Central memory CD8-positive, alpha-beta T cell (primary cell): ENCODE measurements at places on chromosomes 7 and 10.

- DNase-seq: no peak
Measured at GRCh38 chr7:128065872-128066271, 34.6 kb upstream of the LRRC4 start.

GRCh38 chr7:116953906-116954838, 871 bp downstream of the ST7 start:
- DNase-seq: peak; percentile 22

- DNase-seq: no peak
Measured at GRCh38 chr10:122143238-122143841, 127.8 kb upstream of the BTBD16 start.

DNA sequence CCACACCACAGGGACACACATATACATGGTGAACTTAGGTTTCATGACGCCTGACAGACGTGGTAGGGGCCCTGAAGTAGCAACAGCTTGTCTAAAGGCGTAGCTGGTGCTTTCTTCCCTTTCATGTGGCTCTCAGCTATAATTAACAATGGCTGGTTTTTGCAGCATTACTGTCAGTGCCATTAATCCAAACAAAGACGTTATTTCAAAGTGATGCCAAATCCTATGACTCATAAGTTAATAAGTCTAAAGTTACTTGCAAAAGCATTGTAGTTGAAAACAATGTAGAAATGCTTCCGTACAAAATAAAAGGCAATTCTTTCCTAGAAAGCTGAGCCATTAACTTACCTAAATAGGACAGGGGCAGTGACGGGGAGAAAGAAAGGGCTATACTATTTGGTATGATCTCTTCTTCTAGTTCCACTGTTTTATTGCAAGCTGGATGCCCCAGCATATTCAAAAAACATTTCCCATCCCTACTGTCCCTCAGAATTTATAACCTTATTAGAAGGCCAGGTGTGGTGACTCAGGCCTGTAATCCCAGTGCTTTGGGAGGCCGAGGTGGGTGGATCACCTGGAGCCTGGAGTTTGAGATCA, 105.4 kb downstream of the ODAD2 start:
- DNase-seq: no peak

DNA sequence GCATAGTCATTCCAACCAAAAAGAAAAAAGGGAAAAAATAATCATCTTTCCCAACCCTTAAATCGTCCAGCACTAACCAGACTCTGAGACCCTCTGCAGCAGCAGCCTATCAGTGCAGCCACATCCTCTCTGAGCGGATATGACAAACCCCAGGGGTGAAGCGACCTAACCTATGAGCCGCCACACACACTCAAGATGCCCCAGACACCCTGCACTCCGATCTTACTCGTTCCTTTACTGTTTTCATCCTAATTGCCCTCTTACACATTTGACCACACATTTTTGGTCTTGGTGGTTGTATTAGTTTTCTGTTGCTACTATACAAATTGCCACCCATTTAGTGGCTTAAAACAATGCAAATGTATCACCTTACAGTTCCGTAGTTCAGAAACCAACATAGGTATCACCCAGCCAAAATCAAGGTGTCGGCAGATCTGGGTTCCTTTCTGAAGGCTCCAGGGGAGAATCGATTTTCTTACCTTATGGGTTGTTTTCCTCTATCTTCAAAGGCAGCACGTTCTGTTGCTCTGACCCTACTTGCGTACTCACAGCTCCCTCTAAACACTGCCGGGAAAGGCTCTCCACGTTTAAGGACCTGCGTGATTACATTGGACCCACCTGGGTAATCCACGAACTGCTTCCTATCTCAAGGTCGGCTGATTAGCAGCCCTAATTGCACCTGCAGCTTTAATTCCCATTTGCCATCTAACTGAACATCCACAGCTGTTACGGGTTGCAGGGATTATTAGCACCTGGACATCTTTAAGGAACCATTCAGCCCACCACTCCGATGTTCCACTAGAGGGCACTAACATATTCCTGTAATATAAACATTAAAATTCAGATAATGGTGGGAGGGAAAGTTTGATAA, 37.3 kb upstream of the PRSS1 start:
- DNase-seq: no peak

- DNase-seq: no peak
Measured at GRCh38 chr7:48976253-48976652, 51.9 kb downstream of the CDC14C start.

GRCh38 chr7:56079450-56080185, 13.1 kb downstream of the PHKG1 start:
- DNase-seq: no peak

- no peak for DNase-seq
Measured at GRCh38 chr7:7434329-7434728, 101.3 kb downstream of the COL28A1 start.

GRCh38 chr7:112430649-112431048, 19.6 kb upstream of the IFRD1 start:
- no peak for DNase-seq
